B cell (primary cell): ENCODE measurements at places on chromosomes 4 and X. TPM values are rescaled to one million over a fixed set of nuclear protein-coding genes. Genes with fewer than 3 reads are reported as not detected.
A peak's percentile ranks its signal among the peaks of the same experiment; 100 is the strongest.

GRCh38 chr4:1797861-1798579 lies 4.9 kb downstream of the FGFR3 start:
- no peak overlapping the region for H3K4me3 ChIP-seq
- H3K27me3 ChIP-seq = peaks cover 54% of the 10 kb centered on the region
- DNase-seq = no peak
- peaks cover 20% of the 10 kb centered on the region for H3K4me1 ChIP-seq
- H3K36me3 ChIP-seq = no peaks in the 10 kb centered on the region

Gene STPG2
- polyA plus RNA-seq = 0.13 and 0.17 TPM in 2 replicates

- no peaks in the 10 kb centered on the region for H3K27me3 ChIP-seq
- DNase-seq = no peak
- no peaks in the 10 kb centered on the region for H3K36me3 ChIP-seq
- H3K4me3 ChIP-seq = no peak overlapping the region
- H3K27ac ChIP-seq = no peak overlapping the region
Measured at GRCh38 chrX:39771089-39771488, 326.7 kb downstream of the BCOR start.

- H3K27ac ChIP-seq = no peak overlapping the region
- no peak for DNase-seq
- no peaks in the 10 kb centered on the region for H3K36me3 ChIP-seq
- no peaks in the 10 kb centered on the region for H3K27me3 ChIP-seq
- no peak overlapping the region for H3K4me3 ChIP-seq
- H3K4me1 ChIP-seq = no peaks in the 10 kb centered on the region
Measured at GRCh38 chr4:52572936-52573485, 86.1 kb downstream of the USP46 start.

- no peak overlapping the region for H3K4me3 ChIP-seq
- no peaks in the 10 kb centered on the region for H3K36me3 ChIP-seq
- H3K27ac ChIP-seq = no peak overlapping the region
Measured at GRCh38 chrX:7062903-7063302, 84.6 kb upstream of the STS start.

DNA sequence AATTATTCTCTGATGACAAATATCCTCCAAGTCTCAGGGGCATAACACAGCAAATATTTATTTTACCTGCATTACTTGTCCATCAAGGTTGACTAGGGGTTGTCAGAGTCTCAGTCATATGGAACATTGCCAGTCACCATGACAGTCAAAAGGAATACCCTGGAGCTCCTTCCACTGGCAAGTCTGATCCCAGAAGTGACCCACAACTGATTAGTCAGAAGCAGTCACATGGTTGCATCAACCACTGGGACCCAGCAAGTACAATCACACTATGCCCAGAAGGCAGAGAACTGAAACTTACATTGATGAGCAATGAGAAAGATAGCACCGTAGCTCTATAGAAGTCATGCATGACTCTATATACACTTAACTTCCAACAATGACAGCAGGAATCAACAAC lies 41.9 kb upstream of the SOD3 start:
- no peak overlapping the region for H3K4me3 ChIP-seq
- no peaks in the 10 kb centered on the region for H3K27me3 ChIP-seq
- no peaks in the 10 kb centered on the region for H3K4me1 ChIP-seq
- no peaks in the 10 kb centered on the region for H3K36me3 ChIP-seq

DNA sequence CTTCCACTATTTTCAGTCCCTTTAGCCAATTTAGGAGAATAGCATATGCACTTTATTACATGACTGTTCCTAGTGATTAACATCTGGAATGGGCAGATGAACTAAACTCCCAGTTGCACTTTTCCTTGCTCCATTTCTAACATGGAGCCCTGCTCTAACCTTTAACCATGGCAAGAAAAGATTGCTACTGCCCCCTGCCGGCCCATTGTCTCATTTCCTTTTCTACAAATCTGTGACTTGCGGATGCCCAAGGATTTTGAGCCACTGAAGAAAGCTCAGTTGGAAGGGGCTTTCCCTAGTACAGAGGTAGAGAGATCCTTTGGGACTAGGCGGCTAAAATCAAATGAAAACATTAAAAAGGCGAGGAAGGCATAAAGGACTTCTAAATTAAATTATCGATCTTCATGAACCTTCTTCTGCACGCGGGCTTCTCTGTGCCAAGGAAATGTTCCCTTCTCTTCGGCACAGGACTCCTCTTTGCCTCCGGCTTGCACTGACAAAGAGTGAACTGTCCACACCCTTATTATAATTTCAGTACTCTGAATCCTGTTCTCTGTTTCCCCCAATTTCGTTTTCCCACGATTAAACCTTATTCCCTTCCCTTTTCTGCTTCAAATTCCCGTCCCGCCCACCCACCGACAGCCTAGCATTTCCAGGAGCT lies 577 bp upstream of the GLRA2 start:
- DNase-seq = peak; percentile 16
- H3K27ac ChIP-seq = no peak overlapping the region

Gene GUCY1B1
- 0.09 and 0.23 TPM in 2 replicates for polyA plus RNA-seq

Gene MGAT4D
- polyA plus RNA-seq = not detected in 2 replicates

DNA sequence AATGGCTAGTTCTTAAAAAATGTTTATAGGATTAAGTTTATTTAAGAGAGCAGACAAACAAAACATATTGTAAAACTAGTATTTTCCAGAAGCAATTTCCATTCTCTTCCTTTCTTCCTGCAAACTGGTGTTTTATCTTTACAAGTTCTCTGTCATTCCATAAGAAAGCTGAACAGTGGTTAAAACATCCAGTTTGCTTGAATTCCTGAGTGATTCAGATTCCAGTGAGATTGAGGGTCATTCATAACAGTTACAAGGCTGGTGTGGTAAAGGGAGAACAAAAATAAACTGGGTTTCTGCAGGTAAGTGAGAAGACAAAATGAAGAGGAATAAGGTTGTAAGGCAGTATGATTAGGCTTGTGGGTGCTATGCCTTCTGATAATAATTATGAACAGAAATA lies 544.8 kb upstream of the DIPK2B start:
- peaks cover 1% of the 10 kb centered on the region for H3K36me3 ChIP-seq
- H3K27me3 ChIP-seq = no peaks in the 10 kb centered on the region
- H3K27ac ChIP-seq = no peak overlapping the region
- H3K4me1 ChIP-seq = peaks cover 3% of the 10 kb centered on the region

GRCh38 chrX:27680726-27681125 lies 90.6 kb downstream of the DCAF8L2 start:
- no peaks in the 10 kb centered on the region for H3K27me3 ChIP-seq
- no peak for DNase-seq
- no peaks in the 10 kb centered on the region for H3K4me1 ChIP-seq
